ENCODE measurements at places on chromosomes 2 and 18.

GRCh38 chr2:107069890-107070289, 183.9 kb upstream of the ST6GAL2 start:
- DNase-seq: no peak

DNA sequence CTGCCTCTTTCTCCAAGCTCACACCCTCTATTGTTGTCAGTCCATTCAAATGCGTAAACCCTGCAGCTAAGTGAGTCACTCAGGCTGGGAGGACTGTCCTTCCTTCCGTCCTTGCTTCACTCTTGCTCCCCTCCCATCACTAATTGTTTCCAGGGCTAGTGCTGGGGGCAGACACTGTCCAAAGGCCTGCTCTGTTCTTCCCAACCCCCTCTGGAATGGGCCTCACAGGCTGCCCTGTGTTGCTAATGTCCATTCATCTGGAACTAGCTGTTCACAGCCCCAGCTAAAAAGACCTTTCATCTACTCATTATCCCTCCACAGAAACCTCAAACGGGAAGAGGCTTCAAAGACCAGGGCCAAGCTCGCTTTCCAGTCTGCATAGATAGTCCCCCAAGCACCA, 31.9 kb upstream of the NRP2 start:
- no peak for DNase-seq

DNA sequence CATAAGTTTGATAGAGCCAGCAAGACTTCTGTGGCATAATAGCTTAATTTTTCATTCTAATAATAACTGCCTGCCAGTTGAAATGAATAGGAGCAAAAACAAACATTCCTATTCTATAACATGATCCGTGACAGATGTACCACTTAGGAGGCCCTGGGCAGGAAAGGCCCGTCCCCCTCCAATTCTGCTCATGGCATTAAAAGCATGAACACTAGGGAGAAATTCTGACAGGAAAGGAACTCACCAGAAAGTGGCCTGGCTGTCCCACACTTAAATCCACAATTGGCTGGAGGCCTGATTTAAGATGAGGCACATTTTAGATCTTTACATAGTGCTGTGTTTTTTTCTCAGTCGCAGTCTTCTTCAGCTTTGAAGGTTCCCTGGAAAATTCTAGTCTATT, 261.9 kb upstream of the ETAA1 start:
- DNase-seq: no peak

GRCh38 chr18:63319383-63320122, at the start of gene BCL2:
BCL2 (minus strand) TSS chr18:63319769.
- DNase-seq: peak; percentile 57

DNA sequence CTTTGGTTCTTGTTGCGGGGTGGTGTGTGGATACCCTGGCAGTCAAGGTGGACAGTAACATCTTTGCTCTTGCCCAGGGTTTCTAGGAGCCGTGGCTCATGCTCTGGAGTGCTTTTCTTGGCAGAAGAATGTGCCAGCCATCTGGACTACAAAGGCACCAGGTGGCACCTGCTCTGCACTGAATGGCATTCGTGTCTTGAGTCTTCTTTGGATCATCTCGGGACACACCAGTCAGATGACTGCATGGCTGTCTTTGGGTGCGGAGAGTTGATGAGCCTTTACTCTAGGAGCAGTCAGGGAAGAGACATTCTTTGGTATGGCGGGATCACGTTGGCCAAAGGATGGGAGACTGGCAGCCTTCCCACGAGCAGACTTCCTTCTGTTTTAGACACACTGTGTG, 104.1 kb upstream of the SEC11C start:
- no peak for DNase-seq

DNA sequence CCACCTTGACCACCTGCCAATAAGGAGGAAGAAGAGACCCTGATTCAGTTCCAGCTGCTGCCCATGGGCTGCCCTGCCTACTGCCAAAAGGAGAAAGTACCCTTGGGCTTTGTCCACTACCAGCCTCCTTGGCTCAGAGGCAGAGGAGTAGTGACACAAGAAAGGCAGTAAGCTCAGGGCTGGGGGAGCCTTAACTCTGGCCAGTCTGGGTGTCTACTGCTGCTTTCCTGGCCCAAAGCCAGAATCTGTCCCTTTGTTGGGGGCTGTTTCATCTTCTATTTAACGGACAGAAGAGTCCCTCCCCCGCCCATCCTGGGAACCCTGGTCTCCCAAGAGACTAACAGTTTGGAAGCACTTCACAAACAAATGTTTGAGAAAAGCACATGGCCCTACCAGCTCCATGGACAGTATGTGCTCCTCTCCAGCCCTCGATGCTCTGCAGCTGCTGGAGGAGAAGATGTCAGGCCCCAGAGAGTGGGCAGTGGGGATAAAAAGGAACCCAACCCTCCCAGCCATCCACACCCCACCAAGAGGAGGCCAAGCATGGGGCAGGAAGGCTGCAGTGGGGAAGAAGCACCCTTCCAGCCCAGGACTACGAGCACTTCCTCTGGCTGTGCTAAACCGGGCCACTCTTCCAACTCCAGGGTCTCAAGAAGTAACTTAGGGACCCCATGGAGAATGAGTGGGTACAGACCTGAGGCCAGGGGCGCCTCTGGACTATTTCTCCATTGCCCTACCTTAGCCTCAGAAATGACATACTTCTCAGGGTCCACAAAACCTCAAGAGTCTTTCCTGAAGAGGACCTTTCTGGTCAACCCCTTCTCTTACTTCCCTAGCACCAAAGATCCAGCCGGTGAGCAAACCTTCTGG, 1.2 kb downstream of the ATG9A start:
- no peak for DNase-seq

GRCh38 chr18:25561918-25562317, 210.0 kb upstream of the ZNF521 start:
- DNase-seq: no peak

DNA sequence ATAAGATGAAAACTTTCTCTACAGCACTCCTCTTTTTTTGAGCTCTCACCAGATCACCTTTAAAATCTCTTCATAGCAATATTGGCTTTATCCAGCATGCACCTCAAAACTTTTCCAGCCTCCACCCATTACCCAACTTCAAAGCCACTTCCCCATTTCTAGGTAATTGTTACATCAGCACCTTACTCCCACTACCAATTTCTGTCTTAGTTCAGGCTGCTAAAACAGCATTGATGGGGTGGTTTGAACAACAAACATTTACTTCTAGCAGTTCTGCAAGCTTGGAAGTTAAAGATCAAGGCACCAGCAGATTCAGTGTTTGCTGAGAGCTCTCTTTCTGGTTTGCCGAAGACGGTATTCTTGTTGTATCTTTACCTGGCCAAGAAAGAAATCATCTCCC, 114.0 kb upstream of the SLC39A10 start:
- no peak for DNase-seq

DNA sequence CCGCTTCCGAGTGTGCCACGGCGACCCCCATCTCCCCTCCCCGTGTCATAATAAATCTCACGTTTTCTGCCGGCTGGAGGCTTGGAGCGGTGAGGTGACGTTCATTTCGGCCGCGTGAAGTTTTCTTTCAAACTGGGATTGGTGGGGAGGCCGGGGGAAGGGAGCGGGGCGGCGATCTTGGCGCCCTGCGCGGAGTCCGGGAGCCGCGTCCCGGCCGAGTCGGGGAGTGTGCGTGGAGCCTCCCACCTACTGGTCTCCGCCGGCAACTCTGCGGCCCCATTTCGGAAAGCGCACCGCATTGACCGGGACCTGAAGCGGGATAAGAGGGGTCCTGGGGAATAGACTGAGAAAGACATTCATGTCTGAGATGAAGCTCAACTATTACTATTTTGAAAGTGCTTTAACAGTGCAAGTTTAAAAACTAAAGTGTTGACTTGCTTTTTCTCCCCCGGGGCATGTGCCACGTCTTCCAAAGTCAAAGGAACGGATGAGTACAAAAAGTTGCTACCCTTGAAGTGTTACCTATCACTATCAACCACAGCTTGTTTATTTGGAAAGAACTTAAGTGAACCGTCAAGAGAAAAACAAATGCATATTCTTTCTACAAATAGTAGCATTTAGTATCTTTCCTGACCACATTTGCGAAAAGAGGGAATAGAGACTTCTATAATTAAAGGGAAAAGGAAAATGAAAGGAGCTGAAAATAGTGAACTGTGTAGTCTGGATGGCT, 818 bp upstream of the IKZF2 start:
- DNase-seq: peak; percentile 77

DNA sequence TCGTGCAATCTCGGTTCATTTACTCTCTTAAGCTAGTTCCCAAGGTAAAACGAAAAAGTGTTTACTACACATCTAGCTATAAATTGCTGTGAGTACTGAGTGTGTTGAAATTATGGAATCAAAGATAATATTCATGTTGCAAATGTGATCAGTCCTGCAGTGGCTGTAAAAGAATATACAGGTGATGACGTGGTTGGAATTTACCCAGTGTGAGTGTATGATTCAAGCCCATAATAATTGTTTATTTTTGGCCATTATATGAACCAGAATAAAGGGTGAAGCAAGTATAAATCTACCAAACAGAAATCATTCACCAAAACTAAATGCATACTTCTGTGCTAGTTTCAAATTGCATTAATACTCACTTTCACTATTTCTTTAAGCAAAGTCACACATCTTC, 1363.6 kb upstream of the CHAC2 start:
- no peak for DNase-seq

DNA sequence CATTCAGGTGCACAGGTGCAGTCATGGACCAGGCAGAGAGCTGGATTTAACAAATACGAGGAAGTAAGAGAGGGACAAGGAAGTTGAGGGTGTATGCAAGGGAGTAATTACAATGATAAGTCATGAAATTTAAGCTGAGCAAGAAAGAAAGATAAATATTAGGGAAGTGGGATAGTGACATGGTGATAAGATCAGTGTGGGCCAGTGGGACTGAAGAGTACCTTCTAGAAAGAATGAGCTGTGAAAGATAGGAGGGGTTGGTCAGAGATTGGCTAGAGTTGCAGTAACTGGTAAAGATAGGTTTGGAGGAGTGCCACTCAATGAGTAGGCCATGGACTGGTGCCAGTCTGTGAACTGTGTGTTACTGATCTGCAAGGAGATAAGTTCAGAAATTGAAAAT, 200.8 kb upstream of the SIX3 start:
- DNase-seq: no peak

GRCh38 chr18:51196118-51196810, 1.2 kb downstream of the MEX3C start:
- DNase-seq: peak; percentile 49

- DNase-seq: peak; percentile 8
Observed at GRCh38 chr2:239598011-239598731, 197.4 kb upstream of the HDAC4 start.

GRCh38 chr2:67889056-67889455, 173.7 kb downstream of the C1D start:
- no peak for DNase-seq

GRCh38 chr2:240187989-240188590, 47.6 kb upstream of the OTOS start:
- DNase-seq: no peak

DNA sequence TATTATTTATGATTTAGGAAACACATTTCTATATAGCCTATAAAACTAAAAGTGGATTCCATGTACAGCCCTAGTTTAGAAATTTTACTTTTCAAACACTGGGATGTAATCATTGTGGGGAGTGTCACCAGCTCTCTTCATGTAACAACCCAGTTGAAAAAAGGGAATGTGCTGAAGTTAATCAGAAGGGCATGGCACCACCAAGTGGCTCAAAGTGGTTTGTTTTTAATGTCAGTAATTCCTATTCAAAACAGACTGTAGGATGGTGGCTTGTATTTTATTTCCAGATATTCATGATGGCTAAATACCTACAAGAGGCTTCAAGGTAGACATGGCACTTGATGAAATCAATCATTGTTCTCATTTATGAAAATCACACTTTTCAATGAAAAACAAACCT, 58.1 kb upstream of the TMEM182 start:
- DNase-seq: peak; percentile 35

DNA sequence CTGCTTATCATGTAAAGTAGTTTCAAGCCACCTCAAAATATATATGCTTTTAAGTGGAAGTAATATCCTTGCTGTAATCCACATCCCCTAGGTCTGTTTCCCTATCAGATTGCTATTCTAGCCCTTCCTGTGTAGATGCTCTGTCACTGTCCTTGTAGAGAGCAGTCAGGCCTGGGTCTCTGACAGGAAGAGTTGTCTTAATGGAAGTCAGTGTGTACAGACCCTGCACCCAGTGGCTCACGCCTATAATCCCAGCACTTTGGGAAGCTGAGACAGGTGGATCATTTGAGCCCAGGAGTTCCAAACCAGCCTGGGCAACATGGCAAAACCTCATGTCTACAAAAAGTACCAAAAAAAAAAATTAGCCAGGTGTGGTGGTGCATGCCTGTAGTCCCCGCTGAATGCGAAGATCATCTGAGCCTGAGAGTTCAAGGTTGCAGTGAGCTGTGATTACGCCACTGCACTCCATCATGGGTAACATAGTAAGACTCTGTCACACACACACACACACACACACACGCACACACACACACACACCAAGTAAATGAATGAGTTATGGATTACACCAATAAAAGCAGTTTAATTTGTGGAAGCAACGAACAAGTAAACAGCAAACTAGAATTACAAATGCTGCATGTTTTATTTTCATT, 70.2 kb upstream of the DSC1 start:
- DNase-seq: no peak

DNA sequence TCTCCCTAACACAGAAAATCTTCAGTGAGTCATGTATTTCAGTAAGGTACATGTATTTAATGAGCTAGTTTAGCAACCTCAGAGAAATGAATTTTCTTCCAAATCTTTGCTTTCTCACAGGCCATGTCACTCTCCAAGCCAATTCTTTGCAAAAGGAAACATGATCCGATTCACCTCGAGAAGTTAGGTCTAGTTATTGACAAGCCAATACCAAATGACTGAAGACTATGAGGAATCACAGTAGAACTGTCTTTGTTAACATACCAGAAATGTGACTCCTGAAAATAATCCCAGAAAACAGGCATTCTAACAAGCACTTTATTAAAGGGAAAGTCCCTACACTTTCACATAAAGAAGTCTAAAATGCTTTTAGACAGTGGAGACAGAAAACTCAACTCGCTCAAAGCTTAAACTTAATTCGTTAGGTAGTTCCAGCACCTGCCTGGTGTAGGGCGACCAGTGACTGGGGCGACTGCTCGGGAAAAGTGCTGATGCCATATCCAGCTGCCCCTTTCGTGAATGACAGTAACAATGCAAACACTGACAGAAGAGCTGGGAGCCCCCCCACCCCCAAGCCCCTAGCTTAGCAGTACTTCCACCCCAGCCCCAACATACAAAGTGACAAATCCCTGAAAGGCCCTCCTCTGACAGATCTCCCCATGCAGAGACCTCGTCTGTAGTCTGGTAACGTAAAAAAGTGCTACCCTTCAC, 1.8 kb downstream of the MEMO1 start:
- peak; percentile 31 for DNase-seq

- no peak for DNase-seq
Observed at GRCh38 chr2:13390676-13391075, 673.9 kb downstream of the TRIB2 start.

GRCh38 chr2:40534528-40534927, 82.6 kb upstream of the SLC8A1 start:
- no peak for DNase-seq

All from testis (tissue), 5 donors.